CD14-positive monocyte (primary cell): ENCODE measurements at places on chromosomes 7 and 10. TPM values are rescaled to one million over a fixed set of nuclear protein-coding genes. Genes with fewer than 3 reads are reported as not detected.

DNA sequence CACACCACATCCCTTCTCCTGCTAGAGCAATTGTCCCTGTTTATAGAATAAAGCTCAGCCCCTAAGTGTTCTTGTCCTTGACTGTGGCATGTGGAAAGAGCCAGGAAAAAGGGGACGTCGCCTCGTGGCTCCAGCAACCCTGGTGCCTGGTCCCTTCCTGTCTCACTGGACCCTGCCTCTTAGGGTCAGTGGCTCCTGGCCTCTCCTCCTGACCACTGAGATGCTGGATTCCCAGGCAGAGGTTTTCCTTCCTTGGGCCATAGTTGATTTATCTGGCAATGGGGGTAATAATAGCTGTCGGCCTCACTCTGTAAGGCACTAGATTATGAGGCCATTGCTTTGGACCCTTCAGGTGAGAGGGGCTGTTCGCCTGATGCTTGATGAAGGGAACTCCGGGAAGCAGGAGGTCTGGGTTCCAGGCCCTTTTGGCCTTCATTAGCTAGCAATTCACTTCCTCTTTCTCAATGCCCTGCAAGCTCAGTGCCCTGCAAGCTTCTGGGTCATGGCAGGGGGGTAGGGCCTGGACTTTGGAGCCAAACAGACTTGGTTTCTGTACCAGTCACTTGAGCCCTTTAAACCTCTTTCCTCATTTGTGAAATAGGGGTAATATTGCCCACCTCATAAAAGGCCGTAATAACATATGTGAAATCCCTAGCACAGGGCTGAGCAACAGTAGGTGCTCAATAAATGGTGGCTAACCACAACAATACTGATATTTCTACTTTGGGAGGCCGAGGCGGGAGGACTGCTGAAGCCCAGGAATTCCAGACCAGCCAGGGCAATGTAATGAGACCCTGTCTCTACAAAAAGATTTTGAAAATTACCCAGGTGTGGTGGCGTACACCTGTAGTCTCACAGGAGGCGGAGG lies 1.1 kb downstream of the ASL start:
- peak; percentile 44 for DNase-seq
- H3K4me1 ChIP-seq = peaks cover 17% of the 10 kb centered on the region
- H3K27me3 ChIP-seq = no peaks in the 10 kb centered on the region
- H3K36me3 ChIP-seq = peaks cover 16% of the 10 kb centered on the region

GRCh38 chr10:34031400-34031799 lies 696.9 kb upstream of the NRP1 start:
- no peaks in the 10 kb centered on the region for H3K27me3 ChIP-seq
- no peaks in the 10 kb centered on the region for H3K4me1 ChIP-seq
- no peak overlapping the region for H3K27ac ChIP-seq
- H3K36me3 ChIP-seq = no peaks in the 10 kb centered on the region
- H3K4me3 ChIP-seq = no peak overlapping the region

GRCh38 chr7:138669364-138669763 lies 31.8 kb downstream of the SVOPL start:
- no peak overlapping the region for H3K27ac ChIP-seq
- DNase-seq = no peak
- H3K36me3 ChIP-seq = no peaks in the 10 kb centered on the region
- no peak overlapping the region for H3K4me3 ChIP-seq

DNA sequence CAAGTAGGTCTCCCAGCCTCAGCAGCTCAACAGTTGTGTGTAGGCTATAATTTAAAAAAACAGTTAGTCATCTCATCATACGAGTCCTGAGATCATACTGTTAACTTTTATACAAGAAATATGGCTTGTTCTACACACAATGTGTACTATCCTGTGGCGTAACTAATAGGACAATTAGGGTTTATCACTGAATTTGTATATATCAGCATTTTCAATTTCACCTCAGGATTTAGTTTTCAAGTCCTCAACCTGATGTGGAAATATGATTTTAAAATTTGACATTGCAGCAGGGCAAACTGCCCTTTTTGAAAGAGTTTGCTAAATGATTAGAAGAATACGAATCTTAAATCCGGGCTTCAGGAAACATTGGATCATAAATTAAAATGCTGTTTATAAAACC lies 237.2 kb upstream of the CTBP2 start:
- no peak overlapping the region for H3K27ac ChIP-seq
- no peaks in the 10 kb centered on the region for H3K36me3 ChIP-seq
- no peak overlapping the region for H3K4me3 ChIP-seq
- H3K4me1 ChIP-seq = no peaks in the 10 kb centered on the region

DNA sequence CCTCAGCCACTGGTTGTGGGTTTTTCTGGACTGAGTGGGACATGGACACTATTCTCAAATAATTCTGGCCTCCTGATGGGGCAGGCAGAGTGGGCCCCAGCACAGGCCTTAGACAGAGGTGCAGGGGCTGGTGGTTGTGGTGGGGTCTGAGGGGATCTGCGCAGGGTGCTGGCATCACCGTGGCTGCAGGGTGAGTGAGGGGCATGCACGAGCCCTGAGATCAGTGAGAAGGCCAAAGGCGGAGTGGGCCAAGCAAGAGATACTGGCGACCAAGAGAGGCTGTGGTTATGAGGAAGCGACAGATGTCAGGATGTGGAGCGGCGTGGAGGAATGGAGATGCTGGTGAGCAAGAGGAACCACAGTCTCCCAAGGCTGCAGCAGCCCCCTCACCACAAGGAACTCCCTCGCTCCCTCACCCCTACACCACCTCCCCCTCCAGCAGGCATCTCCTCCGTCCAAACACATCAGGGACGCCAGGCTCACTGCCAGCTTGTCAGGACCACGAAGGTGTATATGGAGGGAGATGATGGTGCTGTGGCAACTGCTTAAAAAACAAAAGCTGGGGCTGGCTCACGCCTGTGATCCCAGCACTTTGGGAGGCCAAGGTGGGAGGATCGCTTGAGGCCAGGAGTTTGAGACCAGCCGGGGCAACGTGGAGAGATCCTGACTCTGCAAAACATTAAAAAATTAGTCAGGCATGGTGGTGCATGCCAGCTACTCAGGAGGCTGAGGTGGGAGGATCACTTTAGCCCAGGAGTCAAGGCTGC lies 9.6 kb downstream of the PRF1 start:
- DNase-seq = no peak
- H3K27ac ChIP-seq = no peak overlapping the region
- no peaks in the 10 kb centered on the region for H3K27me3 ChIP-seq
- no peaks in the 10 kb centered on the region for H3K36me3 ChIP-seq
- no peak overlapping the region for H3K4me3 ChIP-seq
- peaks cover 4% of the 10 kb centered on the region for H3K4me1 ChIP-seq

GRCh38 chr7:143205560-143206293 lies 16.1 kb upstream of the TAS2R40 start:
- peaks cover 33% of the 10 kb centered on the region for H3K4me1 ChIP-seq
- H3K27ac ChIP-seq = peak overlapping the region; percentile 7

DNA sequence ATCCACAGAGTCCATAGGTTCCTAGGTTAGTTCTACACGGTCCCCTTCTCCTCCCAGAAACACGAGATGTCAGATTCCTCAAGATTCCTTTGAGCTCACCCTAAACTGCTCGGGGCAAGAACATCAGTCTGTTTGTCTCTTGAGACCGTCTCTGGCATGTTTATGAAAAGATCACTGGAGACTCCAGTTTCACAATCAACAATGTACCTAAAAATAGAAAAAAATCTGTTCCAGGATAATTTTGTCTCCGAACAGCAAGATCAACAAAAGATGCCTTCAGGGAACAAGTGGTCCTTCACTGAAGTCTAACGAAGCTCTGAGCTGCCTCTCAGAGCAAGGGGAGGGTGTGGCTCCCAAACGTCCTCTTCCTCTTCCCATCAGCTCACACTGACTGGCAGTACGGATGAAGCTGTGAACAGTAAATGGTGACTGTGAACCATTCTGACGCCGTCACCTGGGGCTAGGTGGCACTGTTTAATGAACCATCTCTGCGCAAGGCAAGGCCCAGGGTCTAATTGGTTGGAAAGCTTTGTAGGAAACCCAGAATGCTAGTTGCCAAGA lies 156.2 kb upstream of the LYZL1 start:
- no peak overlapping the region for H3K27ac ChIP-seq
- H3K4me1 ChIP-seq = no peaks in the 10 kb centered on the region

DNA sequence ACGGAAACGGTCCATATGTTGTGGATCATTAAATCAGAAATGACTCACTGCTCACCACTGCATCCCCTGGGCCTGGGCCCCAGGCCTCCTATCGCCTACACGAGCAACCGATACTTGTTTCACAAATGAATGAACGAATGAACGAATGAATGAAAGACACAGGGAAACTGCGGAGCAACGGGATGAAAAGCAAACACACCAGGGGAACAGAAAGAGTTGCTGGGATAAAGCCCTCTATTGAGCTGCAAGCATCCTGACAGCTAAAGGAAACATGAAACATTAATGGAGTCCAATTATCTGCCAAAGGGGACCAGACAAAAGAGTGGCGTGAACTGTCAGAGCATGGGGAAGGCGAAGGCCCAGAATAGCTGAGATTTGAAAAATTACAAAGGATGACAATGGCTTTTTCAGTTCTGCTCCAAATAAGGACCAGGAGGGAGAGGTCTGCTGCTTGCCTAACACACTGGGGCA lies 92.1 kb downstream of the GRB10 start:
- H3K4me1 ChIP-seq = no peaks in the 10 kb centered on the region
- H3K4me3 ChIP-seq = no peak overlapping the region
- H3K27ac ChIP-seq = no peak overlapping the region
- H3K27me3 ChIP-seq = no peaks in the 10 kb centered on the region

GRCh38 chr10:48577158-48577557 lies 27.7 kb downstream of the ARHGAP22 start:
- no peaks in the 10 kb centered on the region for H3K36me3 ChIP-seq
- peaks cover 56% of the 10 kb centered on the region for H3K4me1 ChIP-seq
- peak overlapping the region; percentile 62 for H3K27ac ChIP-seq
- H3K4me3 ChIP-seq = no peak overlapping the region
- no peaks in the 10 kb centered on the region for H3K27me3 ChIP-seq

Gene CLCN1
- 0.04 and 0.14 TPM in 2 replicates for polyA plus RNA-seq

Gene ZEB1
- 0.13 TPM for polyA plus RNA-seq

Gene STOX1
- polyA plus RNA-seq = not detected
